A549 treated with ZK216348 at 1 μM for 4 hours (cell line): ENCODE measurements at places on chromosomes 13 and 19. TPM values are rescaled to one million over a fixed set of nuclear protein-coding genes. Genes with fewer than 3 reads are reported as not detected.

Gene ZNF497
- total RNA-seq: 0.60 to 1.8 TPM (median 1.5 TPM) in 5 replicates

Gene RXFP2
- total RNA-seq: not detected in 5 replicates

Gene SLITRK5
- total RNA-seq: 0.47 to 0.60 TPM (median 0.55 TPM) in 5 replicates

Gene ICAM4
- 0.36 TPM in 1 of 5 replicates, not detected in the others for total RNA-seq

Gene FFAR3
- total RNA-seq: not detected in 5 replicates

Gene UBE2L5
- not detected in 5 replicates for total RNA-seq

Gene ZNF556
- total RNA-seq: 0.19 TPM in 1 of 5 replicates, not detected in the others

Gene MEIS3
- 28.9 to 46.6 TPM (median 36.9 TPM) in 5 replicates for total RNA-seq

Gene APOC1
- total RNA-seq: 106 to 124 TPM (median 109 TPM) in 5 replicates

Gene CGB1
- not detected in 5 replicates for total RNA-seq

Gene KLHL1
- total RNA-seq: not detected in 5 replicates

Gene CERS1
- 3.1 to 7.2 TPM (median 6.3 TPM) in 5 replicates for total RNA-seq

Gene PLIN4
- total RNA-seq: 0.19 to 0.28 TPM (median 0.23 TPM) in 5 replicates

Gene LILRB3
- 0.07 to 0.24 TPM (median 0.14 TPM) in 4 of 5 replicates, not detected in the other for total RNA-seq

Gene OR4F17
- not detected in 5 replicates for total RNA-seq

Gene CGB3
- total RNA-seq: not detected in 5 replicates

Gene ZNF177
- total RNA-seq: 0.30 to 0.74 TPM (median 0.62 TPM) in 5 replicates

Gene IGFL3
- not detected in 5 replicates for total RNA-seq

Gene PTPRH
- 3.6 to 6.0 TPM (median 4.0 TPM) in 5 replicates for total RNA-seq

Gene TLE6
- 3.2 to 6.9 TPM (median 4.4 TPM) in 5 replicates for total RNA-seq

Gene ZNF563
- total RNA-seq: not detected in 5 replicates

Gene NCAN
- 0.02 TPM in 1 of 5 replicates, not detected in the others for total RNA-seq

Gene LRP3
- total RNA-seq: 23.8 to 65.5 TPM (median 52.9 TPM) in 5 replicates

Gene RDH8
- 0.31 to 0.40 TPM (median 0.36 TPM) in 4 of 5 replicates, not detected in the other for total RNA-seq

Gene PSG3
- total RNA-seq: 0.12 to 0.20 TPM (median 0.13 TPM) in 3 of 5 replicates, not detected in the others

Gene SERP2
- total RNA-seq: not detected in 5 replicates

Gene ZSCAN1
- not detected in 5 replicates for total RNA-seq

Gene MIR17HG
- 0.51 to 1.6 TPM (median 1.3 TPM) in 5 replicates for total RNA-seq

Gene B3GNT3
- total RNA-seq: 3.4 to 5.4 TPM (median 4.5 TPM) in 5 replicates

Gene ZFR2
- 0.13 to 0.30 TPM (median 0.24 TPM) in 3 of 5 replicates, not detected in the others for total RNA-seq

Gene FREM2
- not detected in 5 replicates for total RNA-seq
